Kidney (tissue), 22 donors: ENCODE measurements at places on chromosomes 12 and 14. TPM values are rescaled to one million over a fixed set of nuclear protein-coding genes. Genes with fewer than 3 reads are reported as not detected.

Gene RAPGEF3
- total RNA-seq = 179 TPM

Gene NELL2
- 3.3 TPM for total RNA-seq

Gene KCNK13
- total RNA-seq = 1.4 TPM

Gene GALNT16
- total RNA-seq = 13.1 TPM

Gene KRT85
- total RNA-seq = not detected

Gene CISTR
- not detected for total RNA-seq
